SK-MEL-5 (cell line): ENCODE measurements at places on chromosomes 11 and 22.

DNA sequence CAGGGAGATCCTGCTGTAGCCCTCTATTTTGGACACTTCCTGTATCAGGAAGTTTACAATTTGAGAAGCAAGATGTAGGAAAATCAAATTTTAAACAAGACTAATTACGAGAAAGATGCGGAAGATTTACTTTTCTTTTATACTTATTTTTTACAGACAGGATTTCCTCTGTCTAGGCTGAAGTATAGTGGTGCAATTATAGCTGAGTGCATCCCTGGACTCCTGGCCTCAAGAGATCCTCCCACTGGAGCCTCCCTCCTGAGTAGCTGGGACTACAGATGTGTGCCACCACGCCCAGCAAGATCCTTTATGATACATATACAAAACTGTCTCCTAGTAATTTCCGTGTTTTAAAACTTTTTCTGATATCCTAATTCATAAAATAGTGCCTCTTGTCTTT, 17.2 kb upstream of the CARD18 start:
- DNase-seq, result no peak

GRCh38 chr11:8101421-8101820, 20.4 kb downstream of the TUB start:
- DNase-seq, result no peak

GRCh38 chr11:64767344-64768299, 7.8 kb upstream of the PYGM start:
- peak; percentile 68 for DNase-seq

DNA sequence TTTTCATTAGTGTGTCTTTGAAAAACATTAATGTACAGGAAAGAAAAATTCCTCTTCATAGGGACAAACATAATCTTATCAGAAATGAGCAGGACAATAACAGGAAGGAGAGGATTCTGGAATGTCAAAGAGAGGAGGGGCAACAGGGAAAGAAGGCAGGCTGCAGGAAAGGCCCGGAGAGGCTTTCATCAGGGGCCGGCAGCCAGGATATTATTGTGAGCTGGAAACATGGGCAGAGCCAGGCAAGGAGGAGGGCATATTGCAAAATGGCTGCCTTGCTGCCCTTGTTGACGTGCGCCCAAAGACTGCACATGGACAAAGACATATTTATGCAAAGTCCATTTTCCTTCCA, 433.7 kb downstream of the ETS1 start:
- DNase-seq, result no peak

- DNase-seq, result no peak
Observed at GRCh38 chr11:71145988-71146824, 106.2 kb downstream of the SHANK2 start.

DNA sequence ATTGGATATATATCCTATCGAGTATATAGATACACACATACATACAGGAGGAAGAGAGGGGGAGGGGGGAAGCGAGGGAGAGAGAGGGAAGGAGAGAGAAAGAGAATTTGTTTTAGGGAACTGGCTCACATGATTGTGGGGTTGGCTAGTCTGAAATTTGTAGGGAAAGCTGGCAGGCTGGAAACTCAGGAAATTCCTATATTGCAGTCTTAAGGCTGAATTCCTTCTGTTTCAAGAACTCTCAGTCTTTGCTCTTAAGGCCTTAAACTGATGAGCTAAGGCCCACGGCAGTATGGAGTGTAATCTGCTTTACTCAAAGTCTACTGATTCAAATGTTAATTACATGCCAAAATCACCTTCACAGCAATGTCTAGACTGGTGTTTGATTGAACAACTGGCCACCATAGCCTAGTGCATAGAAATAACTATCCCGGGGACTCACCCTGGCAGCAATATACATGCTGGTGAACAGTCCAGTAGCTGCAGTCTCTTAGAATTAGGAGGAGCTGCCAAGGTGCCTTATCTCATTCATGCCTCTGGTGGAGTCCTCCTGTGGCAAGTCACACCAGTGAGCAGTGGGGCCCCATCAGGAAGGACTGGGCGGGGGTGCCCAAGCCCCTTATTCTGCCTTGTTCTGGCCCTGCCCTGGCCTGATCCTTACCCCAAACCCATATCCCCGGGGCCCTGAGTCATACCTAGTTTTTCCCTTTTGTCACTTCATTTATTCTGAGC, 59.7 kb upstream of the AMPD3 start:
- DNase-seq, result no peak

DNA sequence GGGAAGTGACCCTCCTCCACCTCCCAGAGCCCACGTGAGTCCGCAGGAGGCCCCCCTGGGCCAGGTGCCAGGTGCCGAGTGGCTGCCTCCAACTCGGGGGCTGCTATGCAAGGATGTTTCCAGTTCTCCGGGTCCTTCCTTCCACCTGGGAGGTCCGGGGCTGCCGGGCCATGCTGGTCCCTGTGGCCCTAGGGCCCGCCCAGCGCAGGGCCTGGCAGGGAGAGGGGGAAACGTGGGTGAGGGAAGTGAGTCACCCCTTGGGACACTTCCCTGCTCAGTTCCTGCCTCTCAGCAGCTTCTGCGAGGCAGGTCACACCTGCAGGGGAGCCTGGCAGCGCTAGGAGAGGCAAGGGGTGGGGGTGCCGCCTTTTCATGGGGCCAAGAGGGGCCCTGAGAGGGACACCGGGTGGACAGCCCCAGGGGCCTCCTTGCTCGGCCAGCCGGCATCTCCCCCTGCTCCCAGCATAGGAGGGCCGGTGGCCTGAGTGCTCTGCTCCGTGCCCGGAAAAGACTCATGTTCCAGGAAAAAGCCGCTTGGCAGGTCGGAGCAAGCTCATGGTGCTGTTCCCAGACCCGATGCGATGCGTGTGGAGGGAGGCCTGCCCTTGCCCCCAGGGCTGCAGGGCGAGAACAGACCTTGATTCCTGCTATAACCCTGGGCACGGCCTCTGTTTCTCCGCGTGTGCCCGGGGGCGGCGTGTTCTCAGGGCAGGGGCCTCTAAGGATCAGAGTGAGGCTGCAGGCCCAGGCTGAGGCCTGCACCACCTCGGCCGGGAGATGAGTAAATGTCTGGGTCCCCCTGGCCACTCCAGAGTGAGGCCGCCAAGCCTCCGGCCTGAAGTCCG, 30.3 kb upstream of the WNT7B start:
- no peak for DNase-seq

- DNase-seq, result no peak
Observed at GRCh38 chr11:125156346-125157117, 8.0 kb upstream of the PKNOX2 start.

- DNase-seq, result no peak
Observed at GRCh38 chr11:133529807-133530500, 2.3 kb downstream of the OPCML start.

- DNase-seq, result no peak
Observed at GRCh38 chr11:85756401-85757200, 54.3 kb downstream of the SYTL2 start.

DNA sequence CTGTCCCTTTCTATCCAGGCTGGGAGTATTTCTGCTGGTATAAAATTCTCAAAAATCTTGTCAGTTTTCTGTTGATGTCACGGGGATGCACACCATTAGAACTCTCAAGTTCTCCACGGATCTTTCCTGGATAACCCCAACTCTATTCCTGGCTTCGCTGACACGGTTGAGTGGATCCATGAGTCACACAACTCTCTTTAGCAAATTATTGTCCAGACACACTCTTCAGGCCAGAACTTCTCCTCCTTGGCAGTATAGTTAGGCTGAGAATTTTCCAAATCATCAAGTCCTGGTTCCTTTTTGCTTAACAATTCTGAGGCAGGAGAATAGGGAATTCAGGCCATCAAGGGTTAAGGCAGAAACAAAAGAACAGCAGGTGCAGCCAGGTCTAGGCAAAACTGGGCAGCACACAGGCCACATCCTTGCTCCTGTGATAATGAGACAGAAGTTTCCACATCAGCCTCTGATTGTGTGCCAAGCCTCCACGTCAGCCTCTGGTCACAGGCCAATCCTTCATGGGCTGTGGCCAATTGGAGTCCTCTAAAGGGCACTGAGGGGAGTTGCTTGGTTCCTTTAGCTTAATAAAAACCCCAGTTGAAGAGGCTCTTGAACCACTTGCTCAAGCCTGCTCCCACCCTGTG, 5.7 kb upstream of the ACAT1 start:
- peak; percentile 57 for DNase-seq

- DNase-seq, result no peak
Observed at GRCh38 chr22:19884161-19884953, 29.7 kb upstream of the GNB1L start.

- no peak for DNase-seq
Observed at GRCh38 chr11:2770096-2770751, 70.4 kb upstream of the KCNQ1OT1 start.

GRCh38 chr11:77435972-77436371, 37.9 kb downstream of the PAK1 start:
- no peak for DNase-seq

GRCh38 chr22:29744902-29745301, 21.9 kb downstream of the ZMAT5 start:
- DNase-seq, result no peak

- no peak for DNase-seq
Observed at GRCh38 chr11:82814379-82814778, 80.7 kb upstream of the FAM181B start.

DNA sequence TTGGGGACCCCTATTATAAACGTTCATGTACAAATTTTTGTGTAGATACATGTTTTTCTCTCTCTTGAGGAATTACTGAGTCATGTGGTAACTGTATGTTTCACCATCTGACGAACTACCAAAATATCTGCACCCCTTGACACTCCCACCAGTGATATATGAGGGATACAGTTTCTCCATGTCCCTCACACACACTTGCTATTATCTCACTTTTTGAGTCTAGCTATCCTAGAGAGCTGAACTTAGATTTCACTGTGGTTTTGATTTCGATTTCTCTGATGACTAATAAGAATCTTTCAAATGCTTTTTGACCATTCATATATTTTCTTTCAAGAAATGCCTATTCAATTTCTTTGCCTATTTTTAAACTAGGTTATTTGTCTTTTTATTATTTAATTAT, 200.2 kb downstream of the PGR start:
- no peak for DNase-seq

DNA sequence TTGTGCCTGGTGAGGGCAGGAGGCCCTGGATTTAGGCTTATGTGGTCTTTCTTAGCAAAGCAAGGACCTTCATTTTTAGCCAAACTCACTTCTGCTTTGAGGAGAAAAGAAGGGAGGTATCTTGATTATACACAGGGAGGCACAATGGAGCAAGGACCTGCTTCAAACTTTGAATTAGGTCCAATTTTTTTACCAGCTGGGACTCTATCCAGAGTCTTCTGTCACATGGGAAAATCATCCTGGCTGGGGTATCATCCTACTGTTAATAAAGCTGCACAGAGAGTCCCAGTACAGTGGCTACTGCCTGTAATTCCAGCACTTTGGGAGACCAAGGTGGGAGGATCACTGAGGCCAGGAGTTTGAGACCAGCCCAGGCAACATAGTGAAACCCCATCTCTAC, 87.8 kb downstream of the CWC15 start:
- DNase-seq, result no peak

GRCh38 chr11:66834943-66835342, 8.3 kb upstream of the RCE1 start:
- DNase-seq, result no peak

- DNase-seq, result no peak
Observed at GRCh38 chr22:41341012-41341411, 39.7 kb downstream of the ZC3H7B start.

DNA sequence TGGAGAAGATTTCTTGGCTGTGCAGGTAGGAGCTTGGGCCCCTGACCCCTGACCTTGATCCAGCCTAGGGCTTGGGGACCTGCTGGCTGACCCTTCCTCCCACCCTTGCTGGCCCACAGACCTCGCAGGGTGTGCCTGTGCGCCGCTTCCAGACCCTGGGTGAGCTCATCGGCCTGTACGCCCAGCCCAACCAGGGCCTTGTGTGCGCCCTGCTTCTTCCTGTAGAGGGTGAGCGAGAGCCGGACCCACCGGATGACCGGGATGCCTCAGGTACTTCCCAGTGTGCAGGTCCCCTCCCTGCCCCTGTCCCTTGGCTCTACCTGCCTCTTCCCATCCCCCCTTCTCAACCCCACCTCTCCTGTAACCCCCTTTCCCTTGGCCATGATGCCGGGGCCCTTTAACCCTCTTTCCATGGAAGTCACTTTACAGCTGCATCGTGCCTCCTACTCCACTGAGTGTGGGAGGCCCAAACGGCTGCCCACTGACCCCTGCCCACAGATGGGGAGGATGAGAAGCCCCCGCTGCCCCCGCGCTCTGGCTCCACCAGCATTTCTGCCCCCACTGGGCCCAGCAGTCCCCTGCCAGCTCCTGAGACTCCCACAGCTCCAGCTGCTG, 3.8 kb downstream of the INPPL1 start:
- DNase-seq, result no peak

DNA sequence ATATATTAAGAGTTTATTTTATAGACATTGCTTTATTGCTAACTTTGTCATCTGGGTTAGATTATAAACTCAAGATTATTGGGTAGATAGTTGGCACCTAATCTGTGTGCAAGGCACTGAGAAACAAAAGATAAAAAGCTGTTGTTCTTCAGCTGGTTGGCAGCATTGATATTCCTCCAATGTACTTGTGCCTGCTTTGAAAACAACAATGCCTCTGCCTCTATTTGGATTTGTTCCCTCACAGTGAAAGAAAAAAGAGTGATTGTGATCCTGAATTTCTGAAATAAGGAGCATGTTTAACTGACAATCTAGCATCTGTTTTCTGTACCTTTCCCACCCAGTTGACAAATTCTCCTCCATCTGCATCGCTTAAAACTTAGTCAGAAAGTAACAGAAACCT, 98.3 kb downstream of the TYR start:
- DNase-seq, result no peak

DNA sequence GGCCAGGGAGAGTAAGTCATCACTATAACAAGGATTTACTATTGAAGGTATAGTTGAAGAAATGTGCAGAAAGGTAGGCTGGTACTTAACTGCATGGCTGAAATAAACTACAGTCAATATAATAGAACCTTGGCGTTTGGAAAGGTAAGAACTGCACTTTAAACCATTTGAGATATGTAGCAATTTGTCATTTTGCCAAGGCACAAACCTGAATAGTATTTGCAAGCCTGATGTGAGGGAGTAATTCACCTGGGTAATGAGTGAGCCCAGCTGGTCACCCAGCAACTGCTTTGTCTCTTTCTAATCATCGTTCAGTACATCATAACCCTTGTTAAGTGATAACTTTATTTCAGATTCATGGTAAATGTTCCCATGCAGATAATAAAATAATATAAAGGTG, 62.3 kb upstream of the SCUBE2 start:
- DNase-seq, result no peak
